Neural progenitor cell (in vitro differentiated cells): ENCODE measurements at places on chromosomes 16 and 17.
A peak's percentile ranks its signal among the peaks of the same experiment; 100 is the strongest.

DNA sequence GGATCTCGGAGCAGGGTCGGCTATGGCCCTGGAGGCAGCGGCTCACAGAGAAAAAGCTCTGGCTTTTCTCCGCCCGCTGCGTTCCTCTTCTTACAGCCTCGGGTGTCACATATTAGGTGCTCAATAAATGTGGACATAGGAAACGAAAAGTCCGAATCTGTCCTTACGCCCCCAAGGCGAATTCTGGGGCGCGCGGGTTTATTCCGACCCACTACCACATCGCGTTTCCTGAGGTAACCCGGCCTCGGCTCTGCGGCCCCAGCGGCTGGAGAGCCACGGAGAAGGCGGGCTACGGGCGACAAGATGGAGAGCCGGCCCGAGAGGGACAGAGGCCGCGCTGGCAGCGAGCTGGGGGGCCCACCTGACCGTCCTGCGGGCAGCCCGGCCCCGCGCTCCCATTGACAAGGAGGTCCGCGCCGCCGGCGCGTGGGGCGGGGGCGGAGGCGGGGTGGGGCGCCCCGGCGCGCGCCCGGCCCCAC is 573 bp upstream of the GNAO1 start:
- no peak overlapping the region for H3K27ac ChIP-seq
- H3K36me3 ChIP-seq, result no peaks in the 10 kb centered on the region
- peaks cover 67% of the 10 kb centered on the region for H3K27me3 ChIP-seq
- peak overlapping the region; percentile 87 for H3K4me3 ChIP-seq

DNA sequence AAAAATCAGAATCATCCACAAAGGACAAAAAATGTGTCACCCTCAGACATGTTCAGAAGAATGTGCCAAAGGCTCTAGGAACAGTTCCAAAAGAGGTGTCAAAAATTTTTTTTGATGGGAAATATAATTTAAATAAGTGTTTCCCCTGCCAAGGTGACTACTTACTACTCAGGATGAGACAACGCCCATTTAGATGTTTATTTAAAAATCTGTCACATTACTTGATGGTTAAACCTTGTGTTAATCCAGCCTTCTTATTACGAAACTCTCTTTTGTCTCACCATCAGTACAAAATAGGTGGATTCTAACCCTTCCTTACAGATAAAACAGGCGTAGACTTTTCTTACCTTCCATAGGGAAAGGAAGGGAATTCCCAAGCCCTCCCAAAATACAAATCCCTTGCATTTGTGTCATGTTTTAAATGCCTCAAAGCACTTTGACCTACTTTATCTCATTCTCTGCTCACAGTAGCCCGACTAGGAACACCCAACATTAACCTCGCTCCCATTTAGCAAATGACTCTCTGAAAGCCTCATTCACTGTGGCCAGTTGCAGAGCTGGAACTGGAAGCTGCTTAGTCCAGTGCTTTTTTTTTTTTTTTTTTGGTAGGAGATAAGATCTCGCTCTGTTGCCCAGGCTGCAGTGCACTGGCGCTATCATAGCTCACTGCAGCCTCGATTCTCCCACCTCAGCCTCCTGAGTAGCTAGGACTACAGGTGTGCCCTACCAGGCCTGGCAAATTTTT is 5.8 kb upstream of the GNA13 start:
- H3K27me3 ChIP-seq, result no peaks in the 10 kb centered on the region
- H3K36me3 ChIP-seq, result no peaks in the 10 kb centered on the region
- H3K27ac ChIP-seq, result no peak overlapping the region
- DNase-seq, result peak; percentile 42
- peaks cover 19% of the 10 kb centered on the region for H3K4me1 ChIP-seq
- H3K4me3 ChIP-seq, result no peak overlapping the region

DNA sequence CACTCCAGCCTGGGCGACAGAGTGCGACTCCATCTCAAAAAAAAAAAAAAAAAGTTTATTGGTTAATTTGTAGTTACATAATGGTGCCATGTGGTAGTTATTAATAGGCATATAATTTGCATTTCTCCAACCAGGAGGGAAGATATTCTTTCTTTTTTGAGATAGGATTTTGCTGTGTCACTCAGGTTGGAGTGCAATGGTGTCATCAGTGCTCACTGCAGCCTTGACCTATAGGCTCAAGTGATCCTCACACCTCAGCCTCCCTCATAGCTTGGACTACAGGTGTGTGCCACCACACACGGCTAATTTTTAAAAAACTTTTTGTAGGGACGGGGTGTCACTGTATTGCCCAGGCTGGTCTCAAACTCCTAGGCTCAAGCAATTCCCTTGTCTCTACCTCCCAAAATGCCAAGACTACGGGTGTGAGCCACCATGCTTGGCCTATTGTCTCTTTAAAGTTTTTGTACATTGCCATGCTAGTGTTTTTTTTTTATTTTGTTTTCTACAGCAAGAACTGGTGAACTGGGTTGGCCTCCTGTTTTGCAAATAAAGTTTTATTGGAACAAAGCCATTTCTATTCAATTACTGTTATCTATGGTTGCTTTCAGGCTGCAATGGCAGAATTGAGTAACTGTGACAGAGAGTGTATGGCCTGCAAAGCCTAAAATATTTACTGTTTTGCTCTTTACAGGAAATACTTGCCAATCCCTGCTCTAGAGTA is 11.9 kb downstream of the SNX29 start:
- peaks cover 11% of the 10 kb centered on the region for H3K4me1 ChIP-seq
- DNase-seq, result no peak
- no peak overlapping the region for H3K27ac ChIP-seq
- no peaks in the 10 kb centered on the region for H3K27me3 ChIP-seq

DNA sequence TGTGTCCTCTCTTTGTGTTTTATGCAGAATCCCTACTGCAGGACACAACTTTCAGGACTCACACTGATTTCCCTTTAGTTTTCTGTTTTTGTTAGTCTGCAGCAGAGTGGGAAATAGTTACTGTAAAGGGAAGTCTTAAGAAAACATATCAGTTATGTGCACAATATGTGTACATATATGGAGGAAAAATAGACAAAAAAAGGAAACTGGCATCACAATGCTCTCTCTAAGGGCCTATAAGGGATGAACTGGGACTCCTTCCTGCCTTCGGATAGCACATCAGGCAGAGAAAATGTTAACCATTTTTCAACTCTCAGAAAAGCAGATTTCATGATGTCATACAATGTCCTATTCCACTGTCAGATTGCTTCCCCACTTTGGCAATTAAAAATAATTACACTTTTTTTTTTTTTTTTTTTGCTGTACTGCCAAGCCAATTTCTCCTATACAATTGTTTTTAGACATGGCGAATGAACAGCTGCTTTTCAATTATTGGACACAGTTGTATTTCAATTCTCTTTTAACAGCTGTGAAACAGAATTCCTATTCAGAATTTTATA is 112.5 kb upstream of the KCNJ16 start:
- peaks cover 7% of the 10 kb centered on the region for H3K4me1 ChIP-seq
- H3K27ac ChIP-seq, result no peak overlapping the region
- no peaks in the 10 kb centered on the region for H3K27me3 ChIP-seq
- no peak overlapping the region for H3K4me3 ChIP-seq

GRCh38 chr17:8444494-8444893 is 8.8 kb downstream of the NDEL1 start:
- H3K36me3 ChIP-seq, result peaks cover 11% of the 10 kb centered on the region
- H3K4me1 ChIP-seq, result peaks cover 8% of the 10 kb centered on the region
- DNase-seq, result no peak
- H3K4me3 ChIP-seq, result no peak overlapping the region
- H3K27ac ChIP-seq, result no peak overlapping the region
- H3K27me3 ChIP-seq, result no peaks in the 10 kb centered on the region

DNA sequence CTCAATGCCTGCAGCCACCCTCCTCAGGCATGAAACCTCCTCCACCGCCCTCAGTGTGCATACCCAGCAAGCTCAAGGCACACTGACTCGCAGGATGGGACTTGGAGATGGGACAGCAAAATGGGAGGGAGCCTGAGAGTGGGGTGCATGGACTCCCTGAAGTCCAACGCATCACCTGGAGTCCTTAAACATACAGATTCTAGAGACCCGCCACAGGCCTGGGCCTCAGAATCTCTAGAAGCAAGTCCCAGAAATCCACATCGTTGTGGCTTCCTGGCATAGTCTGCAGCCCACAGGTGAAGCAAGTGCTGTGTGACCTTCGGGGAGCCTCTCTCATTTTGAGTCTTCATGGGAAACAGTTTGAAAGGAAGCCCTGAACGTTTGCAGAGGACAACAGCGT is 3.6 kb upstream of the TBX21 start:
- no peaks in the 10 kb centered on the region for H3K36me3 ChIP-seq
- H3K27me3 ChIP-seq, result peaks cover 55% of the 10 kb centered on the region
- H3K27ac ChIP-seq, result no peak overlapping the region
- no peak for DNase-seq
- H3K4me3 ChIP-seq, result no peak overlapping the region

DNA sequence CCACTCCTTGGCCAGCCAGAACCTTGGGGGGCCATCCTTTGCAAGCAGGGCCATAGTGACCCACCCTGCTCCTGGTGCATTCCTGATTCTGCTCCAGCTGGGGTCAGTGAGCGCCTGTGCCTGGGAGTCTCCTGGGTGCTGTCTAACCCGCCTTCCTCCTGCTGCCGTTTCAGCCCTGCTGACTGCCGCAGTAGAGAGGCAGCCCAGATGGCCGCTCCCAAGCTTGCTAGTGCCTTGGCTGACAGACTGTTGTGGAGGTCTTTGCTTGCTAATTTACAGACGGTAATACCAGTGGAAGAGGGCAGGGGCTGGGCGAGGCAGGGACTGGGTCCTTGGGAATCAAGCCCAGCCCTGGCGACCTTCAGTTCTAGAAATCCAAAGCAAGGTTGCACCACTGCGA is 99.6 kb downstream of the SOCS1 start:
- no peak overlapping the region for H3K4me3 ChIP-seq
- H3K4me1 ChIP-seq, result peaks cover 6% of the 10 kb centered on the region
- no peaks in the 10 kb centered on the region for H3K27me3 ChIP-seq
- DNase-seq, result no peak
- no peak overlapping the region for H3K27ac ChIP-seq

- H3K4me3 ChIP-seq, result no peak overlapping the region
- no peaks in the 10 kb centered on the region for H3K27me3 ChIP-seq
- H3K4me1 ChIP-seq, result no peaks in the 10 kb centered on the region
- H3K36me3 ChIP-seq, result no peaks in the 10 kb centered on the region
- no peak overlapping the region for H3K27ac ChIP-seq
- no peak for DNase-seq
Measured at GRCh38 chr17:1783271-1783670, 21.4 kb downstream of the SERPINF1 start.

DNA sequence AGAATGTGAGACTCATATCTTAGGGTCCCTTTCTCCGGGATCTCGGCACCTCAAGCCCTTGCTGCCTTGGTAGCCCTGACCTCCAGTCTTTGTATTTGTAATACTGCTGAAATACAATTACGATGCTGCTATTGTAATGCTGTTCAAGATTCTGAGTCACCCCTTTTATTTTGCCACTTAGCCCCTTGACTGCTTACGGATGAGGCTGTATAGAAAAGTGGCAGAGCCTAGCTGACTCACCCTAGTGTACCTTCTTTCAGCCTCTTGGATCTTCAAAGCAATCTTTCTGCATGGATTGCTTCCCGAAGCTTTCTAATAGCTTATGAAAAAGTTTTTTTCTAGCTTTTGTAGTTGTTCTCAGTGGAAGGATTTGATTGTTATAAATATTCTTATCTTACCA is 187.9 kb downstream of the KCNJ2 start:
- H3K4me1 ChIP-seq, result no peaks in the 10 kb centered on the region
- H3K27me3 ChIP-seq, result no peaks in the 10 kb centered on the region
- no peak overlapping the region for H3K4me3 ChIP-seq
- H3K27ac ChIP-seq, result no peak overlapping the region
- H3K36me3 ChIP-seq, result no peaks in the 10 kb centered on the region

DNA sequence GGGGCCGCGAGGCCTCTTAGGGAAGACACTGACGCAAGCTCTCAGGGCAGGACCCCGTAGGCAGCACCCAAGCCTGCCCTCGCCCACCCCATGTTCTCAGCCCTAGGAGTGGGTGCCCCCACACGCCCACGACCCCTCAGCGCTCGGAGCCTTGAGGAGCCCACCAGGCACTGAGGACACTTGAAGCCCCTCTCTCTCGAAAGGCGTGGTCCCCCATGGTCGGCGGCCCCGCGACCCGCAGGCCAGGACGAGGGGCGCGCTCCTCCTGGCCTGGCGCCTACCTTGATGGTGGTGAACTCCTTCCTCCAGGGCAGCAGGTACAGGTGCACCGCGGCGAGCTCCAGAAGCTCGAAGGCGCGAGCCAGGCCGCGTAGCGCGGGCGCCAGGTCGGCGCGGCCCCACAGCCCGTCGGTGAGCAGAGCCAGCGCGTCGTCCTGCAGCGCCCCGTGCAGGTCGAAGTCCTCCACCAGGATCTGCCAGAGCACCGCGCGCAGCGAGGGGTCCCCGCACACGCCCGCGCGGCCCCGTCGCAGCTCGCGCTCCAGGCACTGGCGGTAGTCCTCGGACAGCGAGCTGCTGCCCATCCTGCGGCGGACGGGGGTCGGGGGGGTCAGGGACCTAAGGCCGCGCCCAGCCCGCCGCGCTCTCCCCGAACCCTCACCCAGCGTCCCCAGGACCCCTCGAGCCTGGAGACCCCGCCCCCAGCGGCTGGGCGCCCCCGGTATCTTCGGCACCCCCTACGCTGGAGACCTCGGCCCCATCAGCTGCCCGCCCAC is 668 bp downstream of the SPATA2L start:
- peak; percentile 87 for DNase-seq
- H3K27me3 ChIP-seq, result peaks cover 34% of the 10 kb centered on the region
- peaks cover 4% of the 10 kb centered on the region for H3K4me1 ChIP-seq
- peak overlapping the region; percentile 72 for H3K4me3 ChIP-seq

- no peak overlapping the region for H3K27ac ChIP-seq
- H3K36me3 ChIP-seq, result no peaks in the 10 kb centered on the region
Measured at GRCh38 chr17:50045154-50045553, 10.8 kb upstream of the ITGA3 start.

DNA sequence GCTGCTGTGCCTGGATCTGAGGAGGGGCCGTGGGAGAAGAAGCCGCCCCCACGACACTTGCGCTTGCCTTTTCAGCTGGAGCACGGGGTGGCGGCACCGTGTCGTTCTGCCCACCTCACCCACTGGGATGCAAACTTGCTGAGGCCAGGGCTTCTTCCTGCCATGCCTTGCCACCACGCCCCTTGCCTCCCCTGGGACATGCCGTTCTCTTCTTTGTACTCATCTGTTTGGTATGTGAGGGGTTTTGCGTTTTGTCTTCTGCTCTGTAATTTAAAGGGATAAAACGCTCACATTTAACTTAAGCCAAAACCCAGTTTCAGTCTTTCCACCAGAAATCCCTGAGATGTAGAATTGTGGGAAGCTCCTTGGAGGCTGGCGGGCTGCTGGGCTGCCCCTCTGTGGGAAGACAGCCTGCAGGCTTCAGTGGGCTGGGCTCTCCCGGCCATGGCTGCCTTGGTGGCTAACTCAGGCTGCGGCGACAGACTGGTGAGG is 180.2 kb downstream of the RPTOR start:
- H3K4me1 ChIP-seq, result no peaks in the 10 kb centered on the region
- no peaks in the 10 kb centered on the region for H3K27me3 ChIP-seq
- H3K4me3 ChIP-seq, result no peak overlapping the region
- no peak for DNase-seq

GRCh38 chr17:75288770-75289114 is 491 bp downstream of the SLC25A19 start:
- no peak overlapping the region for H3K27ac ChIP-seq
- H3K4me1 ChIP-seq, result peaks cover 3% of the 10 kb centered on the region
- H3K36me3 ChIP-seq, result no peaks in the 10 kb centered on the region
- H3K27me3 ChIP-seq, result peaks cover 22% of the 10 kb centered on the region
- peak; percentile 65 for DNase-seq
- H3K4me3 ChIP-seq, result peak overlapping the region; percentile 71

GRCh38 chr16:10168258-10168657 is 14.0 kb downstream of the GRIN2A start:
- no peak overlapping the region for H3K27ac ChIP-seq
- H3K36me3 ChIP-seq, result no peaks in the 10 kb centered on the region
- no peak overlapping the region for H3K4me3 ChIP-seq
- no peak for DNase-seq

- no peaks in the 10 kb centered on the region for H3K27me3 ChIP-seq
- H3K36me3 ChIP-seq, result no peaks in the 10 kb centered on the region
- no peak for DNase-seq
- H3K4me1 ChIP-seq, result peaks cover 15% of the 10 kb centered on the region
- H3K27ac ChIP-seq, result no peak overlapping the region
- H3K4me3 ChIP-seq, result no peak overlapping the region
Measured at GRCh38 chr17:83149029-83149725, 69.8 kb downstream of the METRNL start.
